Effector memory CD8-positive, alpha-beta T cell (primary cell): ENCODE measurements at places on chromosomes 6 and 20.
A peak's percentile ranks its signal among the peaks of the same experiment; 100 is the strongest.

DNA sequence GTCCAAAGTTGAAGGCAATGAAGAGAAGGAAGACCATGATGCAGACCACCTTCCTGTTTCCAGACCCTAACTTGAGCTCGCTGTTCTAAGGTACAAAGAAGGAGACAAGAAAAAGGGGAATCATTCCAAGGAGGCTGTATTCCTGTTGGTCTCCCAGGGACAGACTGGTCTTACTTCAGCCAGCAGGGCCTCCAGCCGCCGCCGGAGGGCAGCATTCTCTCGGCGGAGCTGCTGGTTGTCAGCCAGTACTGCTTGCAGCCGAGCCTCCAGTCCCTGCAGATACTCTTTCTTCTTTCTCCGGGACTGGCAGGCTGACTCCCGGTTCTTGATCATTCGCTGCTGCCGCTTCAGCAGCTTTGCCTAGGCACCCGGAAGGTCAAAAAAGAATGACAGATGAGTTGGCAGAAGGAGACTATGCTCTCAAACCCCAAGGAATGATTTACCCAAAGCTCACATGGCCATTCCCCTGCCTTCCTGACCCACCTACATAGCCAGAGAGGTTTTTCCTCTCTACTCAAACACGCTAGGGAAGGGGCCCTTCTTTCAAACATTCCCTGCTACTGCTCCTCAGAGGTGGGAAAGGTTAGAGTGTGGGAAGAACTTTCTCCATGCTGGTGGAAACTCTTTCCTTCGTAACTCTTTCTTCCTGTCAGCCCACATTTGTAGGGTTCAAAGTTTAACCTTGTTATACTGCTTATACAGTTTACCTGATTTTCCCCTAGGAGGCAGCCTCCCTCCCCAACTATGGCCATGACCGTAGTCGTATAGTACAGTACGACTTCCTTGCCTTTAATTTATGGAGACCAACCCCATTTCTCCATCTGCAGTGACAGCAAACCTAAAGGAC is 9.0 kb downstream of the ATF6B start:
- peak; percentile 57 for DNase-seq

GRCh38 chr6:157546321-157546720 is 165.3 kb downstream of the ZDHHC14 start:
- DNase-seq, result no peak

- no peak for DNase-seq
Observed at GRCh38 chr6:40460380-40460779, 126.8 kb downstream of the LRFN2 start.

DNA sequence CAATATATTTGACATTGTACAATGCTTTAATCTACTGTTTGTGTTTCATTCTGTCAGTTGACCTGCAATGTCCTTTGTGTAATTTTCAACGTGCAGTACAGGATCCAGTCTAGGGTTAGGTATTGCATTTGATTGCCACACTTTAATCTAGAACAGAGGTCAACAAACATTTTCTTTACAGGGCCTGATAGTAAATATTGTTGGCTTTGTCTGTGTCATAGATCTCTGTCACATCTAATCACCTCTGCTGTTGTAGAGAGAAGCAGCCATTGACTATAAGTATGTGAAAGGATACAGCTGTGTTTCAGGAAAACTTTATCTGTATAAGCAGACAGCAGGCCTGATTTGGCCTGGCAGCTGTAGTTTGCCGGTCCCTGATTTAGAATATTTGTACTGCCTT is 39.3 kb downstream of the ATRN start:
- DNase-seq, result no peak

DNA sequence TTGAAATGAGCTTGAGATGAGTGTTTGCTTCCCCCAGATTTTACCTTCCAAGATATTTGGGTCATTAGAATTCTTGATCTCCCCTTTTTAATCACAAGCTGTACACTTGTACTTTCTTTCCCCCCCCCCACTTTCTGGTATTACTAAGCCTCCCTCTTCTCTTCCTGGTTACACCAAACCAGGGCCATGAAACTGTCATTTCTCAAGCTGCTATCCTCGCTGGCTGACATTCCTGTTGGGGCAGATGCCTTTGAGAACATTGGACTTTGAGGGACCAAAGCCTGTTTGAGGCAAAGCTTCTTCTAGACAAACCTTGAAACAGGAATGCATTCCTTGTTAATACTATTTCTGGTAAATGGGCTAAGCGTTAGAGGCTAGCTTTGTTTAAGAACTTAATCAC is 32.3 kb upstream of the MAP3K7 start:
- DNase-seq, result no peak

DNA sequence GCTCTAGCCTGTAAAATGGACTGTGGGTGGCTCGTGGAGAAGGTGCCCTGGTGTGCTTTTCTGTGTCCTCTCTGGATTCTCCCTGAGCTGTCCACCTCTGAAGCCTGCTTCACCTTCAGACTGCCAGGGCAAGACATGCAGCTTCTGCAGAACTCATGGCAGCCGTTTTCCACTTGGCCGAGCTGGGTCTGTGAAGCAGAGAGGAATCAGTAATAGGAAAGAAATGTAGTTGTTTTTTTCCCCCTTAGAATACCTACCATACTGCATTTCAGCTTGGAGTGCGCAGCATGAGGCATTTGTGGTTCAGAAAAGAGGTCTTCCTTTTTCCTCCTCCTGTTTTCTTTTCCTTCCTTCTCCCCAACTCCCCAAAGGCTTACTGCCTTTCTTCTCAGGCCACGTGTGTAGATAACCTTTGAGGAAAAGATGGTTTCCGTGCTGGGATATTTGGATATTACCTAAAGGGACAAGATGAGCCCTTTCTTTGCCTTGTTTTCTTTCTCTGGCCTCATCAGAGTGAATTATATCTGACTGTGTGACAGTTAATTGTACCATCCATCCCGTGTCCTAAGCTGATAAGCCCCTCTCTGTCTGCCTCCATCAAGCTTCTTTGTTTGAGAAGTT is 39.4 kb downstream of the RREB1 start:
- DNase-seq, result no peak

DNA sequence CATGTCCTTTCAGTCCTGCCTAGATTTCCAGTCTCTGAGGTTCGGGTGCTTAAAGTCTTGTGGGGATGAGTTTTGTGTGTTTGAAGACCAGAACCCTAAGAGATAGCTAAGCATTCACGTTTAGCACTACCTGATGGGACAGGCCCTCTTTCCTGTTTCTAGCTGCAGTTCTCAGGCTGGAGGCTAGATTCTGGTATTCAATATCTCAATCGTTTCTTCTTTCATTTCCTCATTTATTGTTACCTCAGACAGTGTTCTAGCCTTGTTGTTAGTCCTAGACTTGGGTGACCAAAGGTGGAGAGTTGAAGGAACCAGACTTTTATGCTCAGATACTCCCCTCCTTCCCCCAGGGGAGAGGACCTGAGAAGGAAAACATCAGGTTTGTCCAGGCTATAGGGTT is 16.8 kb downstream of the CEP250 start:
- DNase-seq, result no peak

- no peak for DNase-seq
Observed at GRCh38 chr6:118324116-118324515, 224.0 kb upstream of the PLN start.

- DNase-seq, result no peak
Observed at GRCh38 chr6:3317741-3318211, 59.0 kb downstream of the PSMG4 start.

- DNase-seq, result no peak
Observed at GRCh38 chr6:119311514-119312142, 37.9 kb downstream of the MAN1A1 start.

- no peak for DNase-seq
Observed at GRCh38 chr6:151633526-151634335, 139.9 kb downstream of the CCDC170 start.

- no peak for DNase-seq
Observed at GRCh38 chr6:40733290-40733689, 146.1 kb upstream of the LRFN2 start.

- DNase-seq, result no peak
Observed at GRCh38 chr6:166343150-166343487, 774 bp upstream of the SFT2D1 start.

DNA sequence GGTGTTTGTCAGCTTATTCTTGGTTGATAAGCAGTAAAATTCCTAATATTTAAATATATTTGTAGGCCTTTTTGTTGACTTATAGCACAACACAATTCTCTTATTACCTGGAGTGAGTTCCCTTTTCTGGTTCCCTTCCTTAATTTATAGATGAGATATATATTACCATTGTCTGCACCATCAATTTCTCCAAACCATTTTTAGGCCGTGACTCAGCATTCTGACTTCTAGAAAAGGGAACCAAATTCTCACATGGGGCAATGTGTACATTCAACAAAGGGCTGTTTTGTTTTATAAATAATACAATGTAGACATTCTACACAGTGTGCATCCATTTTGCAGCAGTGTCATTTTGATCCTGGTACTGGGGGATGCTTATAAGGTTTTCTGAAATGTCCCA is 52.8 kb downstream of the NCOA7 start:
- DNase-seq, result no peak

- no peak for DNase-seq
Observed at GRCh38 chr6:139325125-139325524, 33.3 kb upstream of the TXLNB start.

GRCh38 chr6:100446115-100447080 is 18.3 kb downstream of the SIM1 start:
- DNase-seq, result no peak

- DNase-seq, result peak; percentile 35
Observed at GRCh38 chr20:38864662-38865061, 59.2 kb downstream of the PPP1R16B start.

- DNase-seq, result no peak
Observed at GRCh38 chr20:35743693-35744491, 1.8 kb upstream of the RBM39 start.

- no peak for DNase-seq
Observed at GRCh38 chr6:81901551-81901966, 149.1 kb upstream of the TENT5A start.

- DNase-seq, result peak; percentile 86
Observed at GRCh38 chr6:33313709-33314514, at the start of gene TAPBP. Gene TAPBP, minus strand, starts transcription at chr6:33314078. Its CDS starts 37 bp downstream, at chr6:33314041.

DNA sequence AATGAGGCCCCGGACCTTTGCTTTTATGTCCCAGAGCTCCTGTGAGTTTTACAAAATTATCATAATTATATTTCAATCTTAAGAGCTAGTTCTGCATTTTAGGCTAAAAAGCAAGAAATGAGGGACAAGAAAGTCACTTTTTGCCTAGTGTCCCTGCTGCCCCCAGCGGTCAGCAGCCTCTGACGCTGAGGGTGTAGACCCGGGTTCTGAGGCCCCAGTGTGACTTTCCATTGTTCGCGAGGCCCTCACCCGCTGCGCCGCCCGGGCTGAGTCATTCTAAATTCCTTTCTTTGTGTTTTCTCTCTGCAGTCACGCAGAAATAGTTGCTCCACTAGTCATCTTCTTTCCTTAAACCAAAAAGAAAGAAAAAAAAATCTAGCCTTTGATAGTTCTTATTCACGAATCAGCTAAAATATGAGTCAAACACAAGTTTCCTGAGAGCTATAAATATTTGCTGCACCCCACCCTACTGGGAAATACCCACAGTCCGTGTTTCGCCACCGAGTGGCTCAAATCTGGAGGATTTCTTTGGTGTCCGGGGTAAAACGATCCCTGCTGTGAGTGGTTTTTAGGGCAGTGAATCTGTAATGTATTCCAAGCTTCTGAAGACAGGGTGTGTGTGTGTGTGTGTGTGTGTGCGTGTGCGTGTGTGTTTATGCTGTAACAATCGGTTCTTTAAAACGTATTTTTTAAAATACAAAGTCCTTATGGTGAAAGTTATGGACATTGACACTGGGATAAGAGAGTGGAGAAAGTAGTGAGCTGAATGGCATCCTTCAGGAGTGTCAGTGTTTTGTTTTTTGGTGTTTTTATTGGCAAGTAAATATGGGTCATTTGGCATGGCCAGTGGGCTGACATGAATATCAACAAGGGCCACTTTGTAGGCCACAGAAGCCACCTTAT is 59.7 kb upstream of the EEF1A1 start:
- DNase-seq, result peak; percentile 26

DNA sequence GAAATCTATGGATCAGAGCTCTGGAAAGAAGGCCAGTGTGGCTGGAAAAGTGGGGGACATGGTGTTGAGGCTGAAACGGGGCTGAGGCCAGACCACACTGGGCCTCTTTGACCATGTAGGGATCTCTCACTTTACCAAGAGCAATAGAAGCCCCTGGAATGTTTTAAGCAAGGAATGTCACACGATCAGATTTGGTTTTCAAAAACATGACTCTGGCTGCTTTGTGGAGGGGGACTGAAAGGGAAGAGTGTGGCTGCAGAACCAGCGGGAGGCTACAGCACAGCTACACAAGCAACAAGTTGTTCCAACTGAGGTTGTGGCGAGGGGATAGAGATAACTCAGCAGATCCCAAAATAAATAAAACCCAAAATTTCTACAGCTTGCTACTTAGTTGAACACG is 346.0 kb downstream of the NRN1 start:
- DNase-seq, result no peak

GRCh38 chr6:84027340-84028181 is 6.0 kb upstream of the MRAP2 start:
- DNase-seq, result no peak

DNA sequence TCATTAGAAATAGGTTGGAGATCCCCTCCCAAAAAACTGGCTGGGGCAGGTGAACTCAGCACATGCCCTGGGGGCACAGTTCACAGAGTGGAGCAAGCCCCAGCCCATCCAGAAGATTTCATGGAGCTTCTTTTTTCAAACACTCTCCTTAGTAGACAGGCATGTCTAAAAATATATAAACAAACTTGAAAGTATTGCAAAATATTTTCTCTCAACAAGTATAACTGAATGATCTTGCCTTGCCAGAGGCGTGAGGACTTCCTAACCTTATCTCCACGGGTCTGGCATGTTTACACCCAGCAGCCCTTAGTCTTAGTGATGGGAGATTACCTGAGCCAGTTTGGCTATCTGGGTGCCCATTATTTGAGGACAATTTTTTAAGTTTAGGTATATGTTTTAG is 107.1 kb downstream of the QRSL1 start:
- no peak for DNase-seq

DNA sequence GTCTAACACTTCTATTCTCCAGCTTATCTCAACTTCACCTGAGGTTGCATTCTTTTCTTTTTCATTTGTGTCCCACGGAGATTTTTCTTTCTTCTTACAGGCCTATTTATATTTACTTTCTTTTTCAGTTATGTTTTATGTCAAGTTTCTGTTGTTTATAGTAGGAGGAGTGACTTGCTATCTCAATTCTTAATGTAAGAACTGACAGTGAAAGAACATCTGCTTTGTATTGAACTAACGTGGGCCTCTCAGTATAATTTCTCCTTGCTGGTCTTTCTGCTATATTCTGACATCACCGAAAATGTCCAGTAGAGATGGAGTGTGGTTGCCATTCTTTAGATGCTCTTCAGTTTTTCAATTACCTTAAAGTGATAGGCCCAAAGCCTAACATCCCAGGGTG is 521.7 kb downstream of the EPM2A start:
- DNase-seq, result no peak

DNA sequence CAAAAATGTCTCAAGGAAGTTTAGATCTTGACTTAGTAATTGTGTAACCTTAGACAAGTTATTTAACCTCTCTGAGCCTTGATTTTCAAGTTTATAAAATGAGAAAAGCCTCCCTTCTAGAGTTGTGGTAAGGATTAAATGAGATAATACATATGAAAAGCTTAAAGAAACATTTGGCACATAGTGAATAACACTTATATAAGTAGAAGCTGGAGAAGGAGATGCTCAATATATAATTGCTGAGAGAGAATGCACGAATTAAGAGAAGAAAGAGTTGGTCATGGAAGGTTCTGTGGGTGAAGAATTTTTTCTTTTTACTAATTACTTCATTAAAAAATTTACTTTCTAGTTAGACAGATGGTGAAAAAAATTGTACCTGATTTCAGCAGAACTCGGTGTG is 5.3 kb downstream of the ACSS2 start:
- no peak for DNase-seq

- no peak for DNase-seq
Observed at GRCh38 chr6:89081129-89081422, 525 bp downstream of the PNRC1 start.

- DNase-seq, result no peak
Observed at GRCh38 chr6:87702589-87702945, 534 bp upstream of the AKIRIN2 start.
